ENCODE measurements at places on chromosomes 1 and 21.

DNA sequence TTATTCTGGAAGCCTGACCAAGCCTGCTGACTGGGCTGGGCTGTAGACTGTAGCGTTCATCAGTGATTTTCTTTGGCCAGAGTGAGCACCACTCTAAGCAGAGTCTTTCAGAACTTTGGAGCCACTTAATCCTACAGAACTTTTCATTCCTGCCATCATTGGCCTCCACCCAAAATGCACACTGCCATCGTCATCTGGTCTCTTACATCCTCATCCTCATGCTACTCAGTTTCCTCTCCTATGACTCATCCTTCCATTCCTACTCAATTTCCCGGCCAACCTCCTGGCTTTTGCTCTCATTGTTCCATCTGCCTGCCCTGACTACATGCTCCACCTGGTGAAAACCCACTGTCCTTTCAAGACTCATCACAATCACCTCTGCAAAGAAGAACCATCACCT is 233.8 kb upstream of the USP25 start:
- DNase-seq = no peak

DNA sequence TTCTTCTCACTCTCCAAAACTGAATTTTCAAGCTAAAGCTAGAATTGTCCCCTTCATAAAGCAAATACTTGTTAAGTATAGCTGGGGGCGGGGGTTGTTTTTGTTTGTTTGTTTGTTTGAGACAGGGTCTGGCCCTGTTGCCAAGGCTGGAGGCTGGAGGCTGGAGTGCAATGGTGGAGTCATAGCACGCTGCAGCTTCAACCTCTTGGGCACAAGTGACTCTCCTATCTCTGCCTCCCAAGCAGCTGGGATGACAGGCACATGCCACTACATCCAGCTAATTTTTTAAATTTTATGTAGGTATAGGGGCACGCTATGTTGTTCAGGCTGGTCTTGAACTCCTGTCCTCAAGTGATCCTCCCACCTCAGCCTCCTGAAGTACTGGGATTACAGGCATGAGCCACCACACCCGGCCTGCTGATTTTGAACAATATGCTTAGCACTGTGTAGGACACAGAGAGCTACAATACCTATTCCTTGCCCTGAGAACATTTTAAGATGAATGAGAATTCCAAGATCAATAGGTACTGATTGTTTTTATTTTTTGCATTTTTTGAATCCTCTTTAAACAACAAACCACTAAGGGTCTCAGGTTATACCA is 42.2 kb downstream of the PCNX2 start:
- no peak for DNase-seq

DNA sequence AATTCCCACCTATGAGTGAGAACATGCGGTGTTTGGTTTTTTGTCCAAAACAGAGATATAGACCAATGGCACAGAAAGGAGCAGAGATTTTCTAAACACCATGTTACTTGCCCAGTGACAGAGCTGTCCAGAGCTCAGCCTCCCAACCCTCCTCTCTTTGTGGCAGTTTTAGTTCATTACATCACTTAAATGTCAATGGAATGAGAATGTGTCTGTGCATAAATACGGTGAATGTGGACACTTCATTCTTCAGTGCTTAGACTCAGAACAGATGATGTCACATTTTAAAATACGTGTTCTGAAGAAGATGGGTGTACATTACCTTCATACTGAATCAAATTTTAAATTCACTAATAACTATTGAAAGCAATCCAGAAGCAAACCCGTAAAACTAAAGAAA is 374.9 kb downstream of the DSCAM start:
- DNase-seq = no peak

DNA sequence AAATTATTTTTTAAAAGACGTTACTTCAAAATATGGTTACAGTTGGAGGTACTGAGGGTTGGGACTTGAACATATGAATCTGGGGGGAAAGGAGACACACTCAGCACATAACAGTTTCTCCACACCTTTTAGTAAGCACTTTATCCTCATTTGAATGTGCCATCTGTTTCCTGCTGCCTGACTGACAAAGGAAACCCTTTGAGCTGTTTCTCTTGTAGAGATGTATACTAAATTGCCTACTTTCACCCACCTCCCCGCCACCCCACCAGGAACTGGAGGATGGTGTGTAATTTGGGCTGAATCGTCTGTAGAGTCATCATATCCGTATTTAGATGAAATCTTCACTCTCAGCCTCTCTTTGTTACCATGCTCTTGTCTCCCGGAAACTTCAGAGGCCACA is 108.1 kb downstream of the KAZN start:
- no peak for DNase-seq

- no peak for DNase-seq
Measured at GRCh38 chr1:215407575-215407974, 159.5 kb upstream of the KCTD3 start.

DNA sequence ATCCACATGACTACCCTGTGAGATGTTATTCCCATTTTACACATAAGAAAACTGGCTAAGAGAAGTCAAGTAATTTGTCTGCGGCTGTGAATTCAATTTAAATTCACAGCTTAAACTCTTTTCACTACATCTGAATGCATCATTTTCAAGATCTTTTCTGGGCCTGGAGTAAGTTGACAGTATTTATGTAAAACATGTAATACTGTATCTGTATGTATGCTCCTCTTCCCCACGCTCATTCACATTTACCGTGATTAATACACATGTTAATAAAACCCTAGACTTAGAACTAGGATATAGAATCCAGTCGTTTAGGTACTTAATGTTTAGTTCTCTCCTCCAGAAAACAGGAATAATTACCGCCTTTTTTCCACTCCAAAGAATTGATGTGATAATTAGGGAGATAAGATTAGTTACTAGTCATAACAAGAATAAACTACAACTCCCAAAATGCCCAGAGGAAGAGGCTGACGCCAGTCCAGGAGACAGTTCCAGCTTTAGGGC is 442 bp upstream of the PPP1R12B start:
- DNase-seq = no peak

DNA sequence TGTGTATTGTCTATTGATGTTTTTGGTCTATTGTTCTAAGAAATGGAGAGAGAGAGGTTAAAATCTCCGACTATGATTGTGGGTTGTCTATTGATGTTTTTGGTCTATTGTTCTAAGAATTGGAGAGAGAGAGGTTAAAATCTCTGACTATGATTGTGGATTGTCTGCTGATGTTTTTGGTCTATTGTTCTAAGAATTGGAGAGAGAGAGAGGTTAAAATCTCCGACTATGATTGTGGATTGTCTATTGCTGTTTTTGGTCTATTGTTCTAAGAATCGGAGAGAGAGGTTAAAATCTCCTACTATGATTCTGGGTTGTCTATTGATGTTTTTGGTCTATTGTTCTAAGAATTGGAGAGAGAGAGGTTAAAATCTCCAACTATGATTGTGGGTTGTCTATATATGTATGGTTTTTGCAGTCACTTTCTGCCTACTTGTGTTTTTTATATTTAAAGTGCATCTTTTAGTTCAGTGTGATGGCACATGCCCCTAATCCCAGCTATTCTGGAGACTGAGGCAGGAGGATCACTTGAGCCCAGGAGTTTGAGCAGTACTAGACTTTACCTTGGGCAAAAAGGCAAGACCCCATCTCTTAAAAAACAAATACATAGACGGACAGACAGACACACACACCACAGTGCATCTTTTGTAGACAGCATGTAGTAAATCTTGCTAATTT is 16.2 kb downstream of the C1orf159 start:
- DNase-seq = no peak

DNA sequence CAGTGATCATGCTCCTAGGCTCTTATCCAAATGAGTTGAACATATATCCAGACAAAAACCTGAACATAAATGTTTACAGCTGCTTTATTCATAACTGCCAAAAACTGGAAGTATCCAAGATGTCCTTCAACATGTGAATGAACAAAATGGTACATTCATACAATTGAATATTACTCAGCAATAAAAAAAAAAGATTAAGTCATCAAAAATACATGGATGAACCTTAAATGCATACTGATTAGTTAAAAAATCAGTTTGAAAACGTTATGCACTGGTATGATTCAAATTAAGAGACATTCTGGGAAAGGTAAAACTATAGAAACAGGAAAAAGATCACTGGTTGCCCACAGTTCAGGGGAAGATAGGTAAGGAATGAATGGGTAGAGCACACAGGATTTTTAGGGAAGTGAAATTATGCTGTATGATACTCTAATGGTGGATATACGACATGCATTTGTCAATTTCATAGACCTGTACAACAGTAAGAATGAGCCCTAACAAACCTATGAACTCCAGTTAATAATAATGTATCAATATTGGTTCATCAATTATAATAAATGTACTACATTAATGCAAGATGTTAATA is 3.1 kb downstream of the LRRC40 start:
- no peak for DNase-seq

- DNase-seq = no peak
Measured at GRCh38 chr1:100538913-100539835, 1.2 kb downstream of the GPR88 start.

GRCh38 chr21:15020797-15021196 is 44.0 kb downstream of the NRIP1 start:
- DNase-seq = no peak

DNA sequence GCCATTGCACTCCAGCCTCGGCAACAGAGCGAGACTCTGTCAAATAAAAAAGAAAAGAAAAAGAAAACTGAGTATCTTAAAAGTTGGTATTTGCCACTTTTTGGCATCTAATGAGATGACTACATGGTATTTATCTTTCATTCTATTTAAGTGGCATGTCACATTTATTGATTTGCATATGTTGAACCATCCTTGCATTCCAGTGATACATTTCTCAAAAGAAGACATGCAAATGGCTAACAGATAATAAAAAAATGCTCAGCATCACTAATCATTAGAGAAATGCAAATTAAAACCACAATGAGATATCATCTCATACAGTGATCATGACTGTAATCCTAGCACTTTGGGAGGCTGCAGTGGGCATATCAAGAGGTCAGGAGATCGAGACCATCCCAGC is 28.1 kb downstream of the SFPQ start:
- no peak for DNase-seq

- DNase-seq = no peak
Measured at GRCh38 chr1:213035573-213035972, 15.5 kb upstream of the RPS6KC1 start.

DNA sequence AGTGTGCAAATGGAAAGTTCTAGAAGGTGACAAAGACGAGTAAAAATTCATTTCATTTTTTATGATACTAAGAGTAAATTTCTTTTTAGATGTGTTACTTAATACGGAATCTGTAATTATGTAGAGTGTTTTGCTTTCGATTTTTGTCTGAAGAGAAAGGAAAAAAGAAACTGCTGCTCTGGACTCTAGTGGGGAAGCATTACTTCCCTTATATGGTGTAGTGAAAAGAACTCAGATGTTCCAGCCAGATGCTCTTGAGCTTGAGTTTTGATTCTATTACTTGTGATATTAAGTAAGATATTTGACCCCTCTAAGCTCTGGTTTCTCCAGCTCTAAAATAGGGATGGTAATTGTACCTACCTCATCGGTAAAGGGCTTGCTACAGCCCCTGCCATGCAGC is 12.2 kb upstream of the GPR161 start:
- DNase-seq = no peak

DNA sequence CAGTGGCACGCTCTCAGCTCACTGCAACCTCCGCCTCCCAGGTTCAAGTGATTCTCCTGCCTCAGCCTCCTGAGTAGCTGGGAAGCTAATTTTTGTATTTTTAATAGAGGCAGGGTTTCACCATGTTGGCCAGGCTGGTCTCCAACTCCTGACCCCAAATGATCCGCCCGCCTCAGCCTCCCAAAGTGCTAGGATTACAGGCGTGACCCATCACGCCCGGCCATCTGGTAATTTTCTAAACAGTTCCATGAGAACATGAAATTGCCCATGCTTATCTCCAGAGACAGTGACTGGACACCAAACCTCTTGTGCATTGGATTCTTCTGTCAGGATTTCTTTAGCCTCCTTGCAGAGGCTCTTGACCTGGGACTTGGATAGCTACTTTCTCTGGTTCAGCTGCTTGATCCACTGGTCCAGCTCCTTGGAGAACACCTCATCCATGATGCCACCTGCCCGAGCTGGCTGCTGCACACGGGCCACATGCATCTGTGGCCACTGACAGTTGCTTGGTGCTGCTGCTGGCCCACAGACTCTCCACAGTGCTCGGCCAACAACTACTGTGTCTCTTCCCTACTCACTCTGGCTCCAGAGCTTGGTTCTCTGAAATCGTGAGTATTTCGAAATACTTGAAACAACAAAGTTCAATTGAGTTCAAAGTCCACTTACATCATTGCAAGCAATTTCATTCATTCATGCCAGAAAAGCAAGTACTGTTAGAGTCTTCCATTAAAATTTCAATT is 40.0 kb upstream of the CTPS1 start:
- DNase-seq = no peak

GRCh38 chr1:153493343-153493960 is 33.0 kb upstream of the S100A7 start:
- no peak for DNase-seq

GRCh38 chr1:21674957-21675356 is 5.8 kb upstream of the RAP1GAP start:
- DNase-seq = no peak

DNA sequence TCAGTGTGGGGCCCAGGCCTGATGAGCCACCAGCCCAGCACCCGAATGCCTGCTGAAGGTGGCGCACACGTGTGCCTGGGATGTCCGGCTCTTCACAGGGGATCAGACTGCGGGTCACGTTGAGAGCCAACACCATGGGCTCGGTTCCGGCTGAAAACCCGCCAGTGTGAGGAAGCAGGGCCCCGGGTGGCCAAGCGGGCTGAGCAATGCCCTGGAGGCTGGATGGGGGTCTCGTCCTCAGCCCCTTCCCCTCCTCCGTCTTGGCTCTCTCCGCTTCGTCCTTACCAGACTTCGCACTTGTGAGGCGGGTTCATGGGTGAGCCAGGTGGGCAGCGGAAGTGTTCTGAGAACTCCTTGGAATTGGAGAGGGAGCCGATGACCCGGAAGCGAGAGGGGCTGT is 43.0 kb upstream of the EIF4G3 start:
- no peak for DNase-seq

GRCh38 chr1:59900640-59901039 is 25.9 kb downstream of the CYP2J2 start:
- DNase-seq = no peak

- no peak for DNase-seq
Measured at GRCh38 chr1:64065571-64065970, 137.9 kb upstream of the UBE2U start.

DNA sequence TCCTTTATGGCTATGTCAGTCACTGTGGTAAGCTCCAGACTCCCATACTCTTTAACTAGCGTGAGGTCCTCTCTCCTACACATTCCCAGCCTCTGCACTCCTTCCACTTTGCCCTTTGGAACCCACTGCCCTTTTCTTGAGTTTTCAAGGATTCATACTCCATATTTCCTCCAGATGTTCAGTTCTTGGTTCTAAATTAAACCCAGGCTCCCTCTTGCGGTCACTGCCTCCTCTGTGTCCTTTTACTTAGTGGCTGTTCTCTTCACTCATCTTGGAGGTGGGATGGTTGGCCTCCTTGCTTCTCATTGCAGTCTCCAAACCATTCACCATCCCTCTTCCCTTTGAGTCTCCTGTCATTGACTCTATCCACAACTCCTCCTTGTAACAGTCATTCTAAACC is 208.1 kb downstream of the TGFB2 start:
- DNase-seq = no peak

- DNase-seq = no peak
Measured at GRCh38 chr1:94299627-94300553, 62.5 kb upstream of the ARHGAP29 start.

GRCh38 chr1:176989754-176990153 is 174.8 kb downstream of the ASTN1 start:
- DNase-seq = no peak

- no peak for DNase-seq
Measured at GRCh38 chr21:43835050-43835449, 30.0 kb upstream of the AGPAT3 start.
